Brain microvascular endothelial cell (primary cell): ENCODE measurements at places on chromosomes 6 and 20.
A peak's percentile ranks its signal among the peaks of the same experiment; 100 is the strongest.

DNA sequence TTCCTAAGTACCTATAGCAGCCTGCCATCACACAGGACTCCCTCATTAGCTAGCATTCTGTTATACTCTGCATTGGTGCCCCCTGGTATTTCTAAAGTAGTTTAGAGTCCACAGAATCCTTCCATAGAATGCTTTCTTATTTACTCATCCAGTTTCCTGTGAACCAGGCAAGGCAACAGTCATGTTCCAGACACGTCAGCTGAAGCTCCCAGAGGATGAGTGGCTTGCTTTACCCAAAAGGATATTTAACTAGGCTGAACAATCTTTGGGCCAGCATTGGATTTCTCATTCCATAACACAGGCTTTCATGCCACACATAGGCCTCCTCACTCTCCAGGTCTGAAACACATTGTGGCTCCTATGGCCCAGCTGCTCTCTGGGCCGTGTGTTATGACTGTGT is 203.8 kb upstream of the MAP3K7 start:
- peak; percentile 4 for DNase-seq

GRCh38 chr6:65075705-65076230 is 631.3 kb downstream of the EYS start:
- DNase-seq: no peak

DNA sequence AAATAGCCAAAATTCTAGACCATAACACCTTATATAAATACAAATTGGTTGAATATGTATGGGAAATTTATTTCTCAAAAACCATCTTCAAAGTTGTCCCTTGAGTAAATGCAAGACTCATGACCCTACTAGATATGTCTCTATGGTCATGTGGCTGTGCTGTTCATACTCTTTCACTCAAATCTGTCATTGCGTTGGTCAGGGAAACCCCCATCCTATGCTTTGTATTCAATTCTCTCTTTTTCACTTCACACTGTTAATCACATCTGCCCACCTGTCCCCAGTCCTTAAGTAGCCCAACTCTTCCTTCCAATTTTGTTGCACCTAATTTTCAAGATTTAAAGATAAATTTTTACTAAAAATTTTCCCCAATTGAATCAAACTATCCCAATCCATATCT is 51.0 kb downstream of the RPS12 start:
- DNase-seq: no peak

GRCh38 chr20:16368645-16369292 is 204.5 kb downstream of the KIF16B start:
- peak; percentile 66 for DNase-seq

GRCh38 chr6:120735641-120736040 is 598.6 kb downstream of the TBC1D32 start:
- peak; percentile 20 for DNase-seq
